ENCODE measurements at places on chromosomes 6 and 20.

DNA sequence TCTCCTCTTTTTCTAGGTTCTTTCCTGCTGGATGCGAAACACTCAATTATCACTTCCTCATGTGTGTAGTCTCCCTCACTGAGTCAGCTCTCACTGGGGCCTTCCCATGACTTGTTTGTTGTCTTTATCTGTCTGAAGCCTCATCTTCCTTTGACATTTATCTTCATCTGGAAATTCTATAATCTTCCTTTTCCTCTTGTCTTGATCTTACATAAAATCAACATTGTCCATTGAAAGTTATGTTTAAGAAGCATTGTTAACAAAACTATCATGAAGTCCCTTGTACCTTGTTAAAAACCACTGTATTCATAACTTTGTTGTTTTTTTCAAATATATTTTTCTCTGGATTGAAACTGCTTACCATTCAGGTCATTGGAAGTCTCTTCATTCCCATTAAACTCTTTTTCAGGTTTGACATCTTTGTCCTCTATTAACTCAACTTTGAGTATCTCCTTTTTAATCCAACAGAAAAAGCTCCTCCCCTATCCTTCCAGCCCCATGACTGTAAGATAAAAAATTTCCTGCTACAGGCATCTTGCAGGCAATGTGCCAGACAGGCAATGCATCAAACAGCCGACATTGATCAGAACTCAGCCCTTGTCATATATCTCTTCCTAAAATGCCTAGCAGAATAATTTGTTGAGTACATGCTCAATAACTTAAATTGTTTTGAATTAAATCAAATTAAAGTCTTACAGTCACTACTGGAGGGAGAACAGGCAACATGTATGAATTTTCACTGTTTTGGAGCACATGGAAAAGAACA lies 34.8 kb downstream of the MYLIP start:
- DNase-seq, result no peak

DNA sequence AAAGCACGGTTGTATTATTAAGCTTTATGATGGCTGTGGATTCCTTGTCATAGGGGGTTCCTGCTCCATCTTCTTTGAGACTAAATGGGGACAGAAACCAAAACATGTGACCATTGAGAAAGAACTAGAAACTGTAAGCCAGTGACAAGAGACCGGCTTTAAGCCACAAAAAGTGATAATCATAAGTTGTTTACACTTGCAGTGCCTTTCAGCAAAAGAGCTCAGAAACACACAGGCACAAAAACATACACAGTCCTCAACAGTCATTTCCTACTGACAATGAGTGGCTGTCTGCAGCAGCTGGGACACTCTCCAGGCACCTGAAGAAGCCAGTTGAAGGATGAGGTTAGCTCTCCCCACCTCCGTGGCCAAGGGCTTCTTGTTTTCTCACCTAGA lies 20.0 kb upstream of the UBE2J1 start:
- DNase-seq, result no peak

GRCh38 chr6:44665683-44666082 lies 278.2 kb downstream of the CDC5L start:
- DNase-seq, result no peak

DNA sequence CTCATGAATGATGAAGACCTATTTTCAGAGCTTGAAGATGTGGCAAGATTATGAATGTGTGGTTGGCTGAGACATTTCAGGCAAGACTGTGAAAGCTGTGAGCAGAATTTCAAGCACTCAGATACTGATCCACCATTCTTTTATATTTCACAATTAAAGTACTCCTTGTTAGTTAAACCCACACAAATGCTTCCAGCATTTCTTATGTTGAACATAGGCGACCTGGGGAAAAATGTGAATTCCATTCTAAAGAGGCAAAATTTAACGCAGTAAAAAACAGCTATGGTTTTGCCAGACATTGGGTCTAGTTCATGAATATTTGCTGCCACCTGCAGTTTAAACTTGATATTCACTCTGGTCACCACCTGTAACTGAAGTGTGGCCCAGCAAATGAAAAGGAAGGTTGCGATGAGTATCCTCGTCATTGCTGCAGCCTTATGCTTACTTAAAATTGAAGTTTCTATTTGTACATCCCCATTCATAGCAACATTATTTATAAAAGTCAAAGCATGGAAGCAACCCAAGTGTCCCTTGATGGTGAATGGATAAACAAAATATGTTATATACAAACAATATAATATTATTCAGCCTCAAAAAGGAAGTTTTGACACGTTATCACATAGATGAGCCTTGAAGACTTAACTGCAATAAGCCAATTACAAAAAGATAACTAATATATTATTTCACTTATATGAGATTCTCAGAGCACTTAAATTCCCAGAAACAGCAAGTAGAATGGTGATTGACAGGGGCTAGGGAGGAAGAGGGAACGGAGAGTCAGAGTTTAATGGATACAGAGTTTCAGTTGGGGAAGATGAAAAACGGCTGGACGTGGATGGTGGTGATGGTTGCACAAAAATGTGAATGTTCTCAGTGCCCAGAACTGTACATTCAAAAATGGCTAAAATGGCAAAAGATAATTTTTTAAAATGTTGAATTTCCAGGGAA lies 32.4 kb upstream of the FAM184A start:
- no peak for DNase-seq

DNA sequence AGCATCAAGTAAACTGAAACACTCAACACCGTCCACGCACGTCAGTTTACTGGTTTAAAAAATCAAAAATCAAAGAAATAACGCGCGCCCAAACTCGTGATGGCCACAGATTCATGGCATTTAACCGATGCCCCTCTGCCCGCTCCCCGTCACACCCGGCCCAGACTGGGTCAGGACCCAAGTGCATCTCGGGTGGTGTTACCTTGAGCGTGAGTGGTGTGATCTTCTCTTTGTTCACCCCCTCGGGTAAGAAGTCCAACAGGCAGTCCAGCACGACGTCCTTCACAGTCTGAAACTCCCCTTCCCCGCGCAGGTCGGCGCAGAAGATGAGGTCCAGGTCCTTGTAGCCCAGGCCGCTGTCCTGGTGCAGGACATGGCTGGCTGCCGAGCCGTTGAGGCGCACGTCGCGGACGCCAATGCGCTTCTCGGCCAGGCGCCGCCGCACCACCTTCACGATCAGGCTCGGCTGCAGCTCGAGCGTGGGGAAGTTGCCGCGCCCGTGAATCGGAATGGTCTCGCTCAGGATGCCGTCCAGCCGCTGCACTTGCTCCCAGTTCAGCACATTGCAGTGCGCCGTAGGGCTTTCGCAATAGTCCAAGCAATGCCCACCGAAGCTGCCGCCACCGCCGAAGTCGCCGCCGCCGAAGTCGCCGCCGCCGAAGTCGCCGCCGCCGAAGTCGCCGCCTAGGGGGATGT lies 945 bp downstream of the TENT5A start:
- no peak for DNase-seq

GRCh38 chr20:61802721-61803311 lies 262.9 kb downstream of the TAF4 start:
- DNase-seq, result no peak

GRCh38 chr6:131635384-131636340 lies 1.4 kb upstream of the ENPP3 start:
- no peak for DNase-seq

- DNase-seq, result no peak
Measured at GRCh38 chr20:20765696-20766365, 53.4 kb upstream of the RALGAPA2 start.

- no peak for DNase-seq
Measured at GRCh38 chr6:87366072-87366827, 21.6 kb downstream of the C6orf163 start.

GRCh38 chr6:14660806-14661579 lies 543.4 kb downstream of the CD83 start:
- no peak for DNase-seq

GRCh38 chr6:38170666-38171355 lies 351.3 kb downstream of the ZFAND3 start:
- no peak for DNase-seq

GRCh38 chr6:148800536-148800935 lies 53.7 kb downstream of the UST start:
- no peak for DNase-seq

DNA sequence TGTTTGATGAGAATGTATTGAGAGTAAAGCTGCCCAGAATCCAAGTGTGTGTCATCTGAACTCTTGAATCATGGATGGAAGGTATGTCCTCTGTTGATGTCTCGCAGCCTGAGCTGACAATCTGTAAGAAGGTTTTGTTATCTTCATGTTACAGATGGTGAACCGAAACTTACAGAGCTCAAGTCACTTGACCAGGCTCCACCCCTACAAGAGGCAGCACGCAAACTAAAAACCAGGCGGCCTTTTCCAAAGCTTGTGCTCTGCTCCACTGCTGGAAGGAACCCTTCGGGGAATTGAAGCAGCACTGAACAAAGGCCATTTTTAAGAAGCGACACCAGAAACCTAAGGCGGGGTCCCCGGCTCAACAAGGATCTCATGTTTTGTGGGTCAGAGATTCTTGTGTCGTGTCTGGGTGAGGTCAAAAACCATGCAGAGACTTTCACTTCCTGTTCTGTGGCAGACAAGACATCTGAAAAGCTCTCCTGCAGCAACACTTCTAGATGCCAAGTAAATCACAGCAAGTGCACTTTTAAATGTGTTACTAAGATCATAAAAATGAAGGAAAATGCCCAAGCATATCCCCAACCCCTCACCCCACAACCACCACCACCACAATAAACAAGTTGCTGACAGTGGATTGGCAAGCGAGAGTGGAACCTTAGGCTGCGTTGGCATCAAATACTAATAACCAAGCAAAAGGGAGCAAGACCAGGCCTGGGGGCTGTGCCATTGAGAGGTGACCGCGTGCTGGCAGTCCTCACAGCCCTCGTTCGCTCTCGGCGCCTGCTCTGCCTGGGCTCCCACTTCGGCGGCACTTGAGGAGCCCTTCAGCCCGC lies 27.3 kb downstream of the NQO2 start:
- no peak for DNase-seq

DNA sequence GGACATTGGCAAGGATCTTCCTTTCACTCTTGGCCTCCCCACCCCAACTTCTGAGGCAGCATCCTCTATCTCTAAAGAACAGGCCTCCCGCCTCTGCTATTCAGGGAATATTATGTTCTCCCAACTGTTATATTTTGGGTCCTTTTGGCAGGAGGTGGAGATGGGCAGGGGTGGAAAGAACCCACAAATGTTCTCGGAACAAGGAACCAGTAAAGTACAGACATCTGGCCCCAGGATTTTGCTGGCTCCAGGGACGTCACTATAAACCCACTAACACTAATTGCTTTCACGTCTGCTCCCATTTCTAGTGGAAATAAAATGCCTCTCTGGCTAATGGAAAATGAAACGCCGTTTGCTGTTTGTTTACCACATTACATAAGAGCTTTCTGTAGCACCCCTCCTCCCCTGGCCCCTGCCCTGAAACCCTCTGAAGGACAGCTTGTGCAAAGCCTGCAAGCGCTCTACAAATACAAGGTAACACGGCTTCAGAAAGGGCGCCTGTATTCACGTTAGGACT lies 77.7 kb upstream of the TBC1D7 start:
- DNase-seq, result no peak

GRCh38 chr6:31401403-31401802 lies 2.0 kb upstream of the MICA start:
- DNase-seq, result no peak

DNA sequence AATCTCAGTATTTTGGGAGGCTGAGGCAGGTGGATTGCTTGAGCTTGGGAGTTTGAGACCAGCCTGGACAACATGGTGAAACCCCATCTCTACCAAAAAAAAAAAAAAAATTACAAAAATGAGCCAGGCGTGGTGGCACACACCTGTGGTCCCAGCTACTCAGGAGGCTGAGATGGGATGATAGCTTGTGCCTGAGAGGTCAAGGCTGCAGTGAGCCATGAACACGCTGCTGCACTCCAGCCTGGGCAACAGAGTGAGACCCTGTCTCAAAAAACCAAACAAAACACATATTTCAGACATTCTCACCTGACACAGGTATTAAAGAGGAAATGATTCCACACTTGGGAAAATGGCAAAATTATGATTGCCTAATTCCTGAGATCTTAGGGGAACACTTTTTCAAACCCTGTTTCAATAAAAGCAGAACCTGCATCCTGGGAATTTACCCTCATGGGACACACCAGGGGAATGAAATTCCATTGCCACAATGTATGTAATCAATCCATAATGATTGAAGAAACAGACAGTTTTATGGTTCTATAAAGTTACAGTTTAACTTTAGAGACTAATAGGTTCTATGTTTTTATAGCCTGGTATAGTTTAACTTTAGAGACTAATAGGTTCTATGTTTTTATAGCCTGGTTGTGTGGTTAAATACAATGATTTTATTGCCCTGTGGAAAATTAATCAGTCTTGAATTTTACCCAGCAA lies 29.6 kb upstream of the DNAAF9 start:
- no peak for DNase-seq

GRCh38 chr6:162408826-162409535 lies 318.6 kb downstream of the PRKN start:
- DNase-seq, result no peak

- DNase-seq, result no peak
Measured at GRCh38 chr6:12572896-12573827, 143.4 kb upstream of the PHACTR1 start.

- no peak for DNase-seq
Measured at GRCh38 chr6:159168536-159169192, 536 bp upstream of the FNDC1 start.

DNA sequence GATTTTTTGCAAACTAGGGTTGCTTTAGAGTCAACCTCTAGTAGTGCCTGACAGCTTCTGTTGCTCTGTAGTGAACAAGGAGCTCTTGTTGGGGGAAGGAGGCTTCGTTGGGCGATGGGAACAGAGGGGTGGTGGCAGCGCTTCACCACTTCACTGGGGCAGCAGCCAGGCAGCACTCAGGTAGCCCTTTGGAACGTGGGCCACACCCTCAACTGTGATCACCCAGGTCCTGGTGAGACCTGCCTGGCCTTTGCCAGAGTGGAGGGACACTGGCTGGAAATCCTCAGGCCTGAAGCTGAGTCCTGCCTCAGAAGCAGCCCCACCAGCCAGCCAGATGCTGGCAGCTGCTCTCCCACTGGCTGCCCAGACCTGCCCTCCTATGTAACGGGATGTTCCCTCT lies 10.4 kb upstream of the EDN3 start:
- DNase-seq, result no peak

GRCh38 chr20:49724408-49725223 lies 10.9 kb upstream of the B4GALT5 start:
- no peak for DNase-seq

DNA sequence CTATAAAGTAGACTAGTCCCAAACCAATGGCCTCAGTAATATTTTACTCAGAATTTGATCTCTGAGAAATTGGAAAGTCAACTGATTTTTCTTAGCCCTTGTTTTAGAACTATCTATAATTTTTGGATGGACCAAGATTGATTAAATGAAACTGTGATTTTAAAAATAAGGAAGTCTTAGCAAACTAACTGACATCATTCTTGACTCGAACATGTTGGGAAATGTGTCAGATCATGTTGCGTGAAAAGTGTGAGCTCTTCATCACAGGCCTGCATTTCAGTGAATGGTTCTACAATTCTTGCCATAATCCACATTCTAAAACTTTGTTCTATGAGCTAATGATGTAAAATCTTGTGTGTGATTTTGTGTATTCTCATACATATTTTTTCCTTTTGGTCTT lies 11.0 kb downstream of the TNFAIP3 start:
- DNase-seq, result no peak

GRCh38 chr6:47023573-47023972 lies 18.6 kb downstream of the ADGRF1 start:
- DNase-seq, result no peak

GRCh38 chr6:159978291-159979135 lies 9.6 kb downstream of the IGF2R start:
- no peak for DNase-seq

- no peak for DNase-seq
Measured at GRCh38 chr6:138977242-138977641, 10.8 kb downstream of the REPS1 start.

Measured in GOT3 (cell line).